Activated naive CD8-positive, alpha-beta T cell treated with anti-CD3 and anti-CD28 coated beads, Interleukin-2, amount 10 ng/mL, durations not matched to agents 7 days and 5 days (primary cell): ENCODE measurements at places on chromosomes 16 and 17. TPM values are rescaled to one million over a fixed set of nuclear protein-coding genes. Genes with fewer than 3 reads are reported as not detected.

CDRT4 gene
- 10.6 TPM for total RNA-seq

TP53TG3F gene
- total RNA-seq, result not detected

PDILT gene
- not detected for total RNA-seq

HSPB9 gene
- 0.36 TPM for total RNA-seq
